Sigmoid colon (tissue), 7 donors: ENCODE measurements at places on chromosomes 11 and 22. TPM values are rescaled to one million over a fixed set of nuclear protein-coding genes. Genes with fewer than 3 reads are reported as not detected.

Gene OR51F2
- not detected for total RNA-seq

Gene BIK
- not detected for total RNA-seq

Gene YAP1
- total RNA-seq, result 204 TPM

Gene PHF21A
- total RNA-seq, result 58.6 TPM

Gene C11orf91
- not detected for total RNA-seq

Gene NECTIN1
- 1.1 TPM for total RNA-seq

Gene MFRP
- not detected for total RNA-seq

Gene WNT11
- 8.9 TPM for total RNA-seq

Gene CDC42EP1
- 15.3 TPM for total RNA-seq
